ENCODE measurements at places on chromosomes 3 and 15. TPM values are rescaled to one million over a fixed set of nuclear protein-coding genes. Genes with fewer than 3 reads are reported as not detected.

The CLRN1 gene
- not detected for polyA plus RNA-seq

The ZBTB11 gene
- 13.4 TPM for polyA plus RNA-seq

The CTXN2 gene
- polyA plus RNA-seq: not detected

The ZNF860 gene
- not detected for polyA plus RNA-seq

The ACAN gene
- polyA plus RNA-seq: not detected

The SLC6A1 gene
- not detected for polyA plus RNA-seq

The EXD1 gene
- polyA plus RNA-seq: not detected

The HEG1 gene
- 2.7 TPM for polyA plus RNA-seq

The KBTBD13 gene
- polyA plus RNA-seq: not detected

The PLCB2 gene
- 8.0 TPM for polyA plus RNA-seq

Data from GM12878 (cell line).